ENCODE measurements at places on chromosomes 2 and 18.
A peak's percentile ranks its signal among the peaks of the same experiment; 100 is the strongest.

GRCh38 chr18:24934258-24934932 is 417.6 kb downstream of the ZNF521 start:
- no peaks in the 10 kb centered on the region for H3K4me1 ChIP-seq
- H3K4me3 ChIP-seq = no peak overlapping the region
- no peak for DNase-seq
- no peaks in the 10 kb centered on the region for H3K36me3 ChIP-seq
- H3K27me3 ChIP-seq = peaks cover 6% of the 10 kb centered on the region

GRCh38 chr18:44881461-44882162 is 200.9 kb downstream of the SETBP1 start:
- H3K27me3 ChIP-seq = peaks cover 4% of the 10 kb centered on the region
- no peaks in the 10 kb centered on the region for H3K36me3 ChIP-seq
- no peak overlapping the region for H3K4me3 ChIP-seq

DNA sequence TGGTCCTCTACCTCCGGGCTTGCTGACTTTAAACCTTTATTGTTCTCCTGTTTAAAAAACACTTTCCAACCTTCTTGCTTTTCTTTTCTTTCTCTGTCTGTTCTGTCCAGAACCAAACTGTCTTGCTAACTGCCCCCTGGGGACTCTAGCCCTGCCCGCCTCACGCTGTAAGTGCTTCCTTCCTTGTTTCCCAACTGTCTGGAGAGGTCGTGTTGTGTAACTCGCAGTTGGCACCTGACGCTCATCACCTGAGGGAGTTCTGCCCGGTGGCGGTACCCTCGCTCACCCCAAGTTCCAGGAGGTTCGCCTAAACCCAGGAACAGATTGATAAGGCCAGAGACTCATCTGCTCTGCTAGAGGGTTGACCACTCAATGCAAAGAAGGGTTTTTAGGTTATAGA is 123.4 kb downstream of the MTCL1 start:
- peaks cover 5% of the 10 kb centered on the region for H3K27me3 ChIP-seq
- peaks cover 31% of the 10 kb centered on the region for H3K4me1 ChIP-seq
- peaks cover 80% of the 10 kb centered on the region for H3K36me3 ChIP-seq
- no peak for DNase-seq
- peak overlapping the region; percentile 42 for H3K27ac ChIP-seq

- H3K27ac ChIP-seq = peak overlapping the region; percentile 93
- peak; percentile 92 for DNase-seq
- H3K27me3 ChIP-seq = no peaks in the 10 kb centered on the region
Observed at GRCh38 chr2:174663550-174663949, 65.9 kb upstream of the WIPF1 start.

DNA sequence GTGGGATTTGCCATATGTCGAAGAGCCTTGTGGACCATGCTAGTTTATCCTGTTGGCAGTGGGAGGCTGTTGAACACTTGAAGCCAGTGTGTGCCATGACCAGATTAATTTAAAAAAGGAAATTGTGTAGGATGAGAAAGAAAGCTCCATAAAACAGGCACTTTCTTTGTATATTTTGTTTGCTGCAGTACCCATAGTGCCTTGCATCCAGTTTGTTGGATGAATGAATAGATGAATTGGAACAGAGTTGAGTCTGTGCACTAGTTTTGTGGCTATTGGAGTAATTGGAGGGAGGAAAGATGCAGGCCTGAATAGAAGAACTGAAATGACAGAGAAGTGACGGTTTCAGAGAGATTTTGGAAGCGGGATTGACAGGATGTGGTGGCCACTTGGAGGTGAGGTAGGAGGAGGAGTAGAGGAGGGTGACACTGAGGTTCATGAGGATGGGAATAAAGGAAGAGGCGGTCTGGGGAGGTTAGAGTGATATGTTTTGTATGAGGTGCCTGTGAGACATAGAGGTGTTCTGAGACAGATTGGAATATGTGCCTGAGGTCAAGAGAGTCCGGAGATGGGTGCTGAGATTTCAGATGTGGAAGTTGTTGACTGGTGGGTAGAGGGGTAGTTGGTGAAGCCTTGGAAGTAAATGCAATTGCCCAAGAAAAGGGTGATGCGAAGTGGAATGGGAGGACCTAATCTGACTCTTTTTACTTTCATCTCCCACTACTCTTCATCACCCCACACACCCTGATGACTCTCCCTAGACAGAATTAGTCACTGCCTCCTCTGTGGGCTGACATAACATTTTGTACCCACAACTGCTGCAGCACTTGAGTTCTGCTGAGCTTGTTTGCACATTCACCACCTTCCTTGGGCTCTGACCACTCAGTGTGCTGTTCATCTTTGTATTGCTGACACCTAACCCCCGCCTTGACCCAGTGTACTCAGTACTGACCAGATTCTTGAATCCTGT is 5.1 kb downstream of the DGUOK start:
- H3K4me3 ChIP-seq = no peak overlapping the region
- H3K27ac ChIP-seq = peak overlapping the region; percentile 3
- peaks cover 74% of the 10 kb centered on the region for H3K4me1 ChIP-seq
- peaks cover 39% of the 10 kb centered on the region for H3K36me3 ChIP-seq

GRCh38 chr18:45666520-45666919 is 51.2 kb downstream of the SLC14A2 start:
- H3K4me1 ChIP-seq = peaks cover 55% of the 10 kb centered on the region
- no peaks in the 10 kb centered on the region for H3K36me3 ChIP-seq
- peaks cover 8% of the 10 kb centered on the region for H3K27me3 ChIP-seq
- peak overlapping the region; percentile 34 for H3K4me3 ChIP-seq

- no peak overlapping the region for H3K27ac ChIP-seq
- H3K4me1 ChIP-seq = no peaks in the 10 kb centered on the region
Observed at GRCh38 chr2:157593411-157593810, 35.3 kb downstream of the ACVR1C start.

DNA sequence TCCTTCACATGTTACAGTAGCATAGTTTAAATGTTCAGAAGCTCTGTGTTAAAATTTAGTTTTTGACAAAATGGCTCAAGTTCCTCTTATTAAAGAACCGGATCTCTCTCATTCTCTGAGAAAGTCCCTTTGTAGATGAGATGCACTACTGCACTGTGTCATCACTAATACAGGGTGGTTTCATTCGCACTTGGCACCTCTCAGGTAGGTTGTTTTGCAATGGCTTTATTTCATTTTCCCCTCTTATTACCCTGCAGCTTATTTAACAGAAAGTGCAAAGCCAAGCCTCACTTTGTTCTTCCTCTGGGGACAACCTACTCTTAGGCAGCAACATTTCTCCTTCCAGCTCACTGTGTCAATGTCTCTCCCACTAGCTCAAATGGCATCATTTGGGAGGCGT is 185.1 kb downstream of the DLGAP1 start:
- no peak overlapping the region for H3K27ac ChIP-seq
- H3K27me3 ChIP-seq = no peaks in the 10 kb centered on the region
- no peak for DNase-seq
- H3K36me3 ChIP-seq = peaks cover under 1% of the 10 kb centered on the region

- H3K27ac ChIP-seq = no peak overlapping the region
- H3K36me3 ChIP-seq = no peaks in the 10 kb centered on the region
- peaks cover 22% of the 10 kb centered on the region for H3K27me3 ChIP-seq
- H3K4me3 ChIP-seq = no peak overlapping the region
- DNase-seq = no peak
Observed at GRCh38 chr18:48236822-48237221, 172.4 kb downstream of the ZBTB7C start.

DNA sequence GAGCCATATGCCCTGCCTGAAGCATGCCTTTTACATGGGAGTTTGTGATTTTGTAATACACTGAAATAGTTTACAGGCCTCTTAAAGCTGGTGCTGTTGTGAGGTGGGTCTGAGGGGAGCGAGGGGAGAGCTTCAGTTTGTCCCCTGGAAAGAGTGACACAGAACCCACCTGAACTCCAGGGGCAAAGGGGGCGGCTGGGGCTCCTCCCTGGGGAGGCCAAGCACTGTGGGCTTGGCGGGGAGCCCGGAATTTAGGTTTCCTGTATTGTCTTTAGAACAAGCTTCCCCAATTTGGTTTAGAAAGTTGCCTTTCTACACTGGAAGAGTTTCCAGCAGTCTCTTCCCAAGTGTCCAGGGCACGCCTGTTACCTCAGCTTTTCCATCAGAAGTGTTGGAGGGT is 75.7 kb downstream of the VAPA start:
- no peak overlapping the region for H3K4me3 ChIP-seq
- DNase-seq = no peak
- H3K27me3 ChIP-seq = peaks cover 19% of the 10 kb centered on the region

DNA sequence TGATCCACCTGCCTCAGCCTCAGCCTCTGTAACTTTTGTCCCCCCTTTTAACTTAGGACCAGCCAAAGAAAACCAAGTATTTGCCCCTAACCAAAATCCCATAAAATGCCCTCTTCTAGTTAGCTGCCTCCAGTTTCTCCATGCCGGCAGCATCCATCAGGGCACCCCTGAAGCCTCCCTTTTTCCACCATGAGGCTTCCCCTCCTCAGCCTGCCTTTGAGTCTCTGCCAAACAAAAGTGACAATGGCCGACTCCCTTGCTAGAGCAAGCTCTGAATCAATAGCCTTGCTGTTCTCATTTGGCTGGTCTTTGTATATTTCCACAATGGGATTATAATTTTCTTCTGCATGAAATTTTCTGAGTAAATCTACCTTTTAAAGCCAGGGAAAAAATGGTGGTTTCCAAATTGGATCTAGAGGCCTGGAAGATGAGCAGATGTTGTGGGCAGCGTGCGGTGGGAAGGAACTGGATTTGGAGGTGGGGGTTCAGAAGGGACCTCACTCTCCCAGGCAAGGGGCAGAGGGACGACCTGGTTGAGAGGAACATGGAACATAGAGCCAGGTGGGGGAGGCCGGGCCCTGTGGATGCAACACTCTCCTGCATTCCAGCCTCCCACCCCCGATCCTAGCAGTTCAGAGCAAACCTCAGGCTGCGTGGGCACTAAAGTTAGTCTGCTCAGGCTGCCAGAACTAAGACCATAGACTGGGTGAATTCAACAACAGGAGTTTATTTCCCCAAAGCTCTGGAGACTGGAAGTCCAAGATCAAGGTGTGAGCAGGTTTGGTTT is 80.6 kb downstream of the HS6ST1 start:
- H3K27me3 ChIP-seq = peaks cover 27% of the 10 kb centered on the region
- no peak for DNase-seq
- H3K27ac ChIP-seq = no peak overlapping the region
- peaks cover 23% of the 10 kb centered on the region for H3K4me1 ChIP-seq

DNA sequence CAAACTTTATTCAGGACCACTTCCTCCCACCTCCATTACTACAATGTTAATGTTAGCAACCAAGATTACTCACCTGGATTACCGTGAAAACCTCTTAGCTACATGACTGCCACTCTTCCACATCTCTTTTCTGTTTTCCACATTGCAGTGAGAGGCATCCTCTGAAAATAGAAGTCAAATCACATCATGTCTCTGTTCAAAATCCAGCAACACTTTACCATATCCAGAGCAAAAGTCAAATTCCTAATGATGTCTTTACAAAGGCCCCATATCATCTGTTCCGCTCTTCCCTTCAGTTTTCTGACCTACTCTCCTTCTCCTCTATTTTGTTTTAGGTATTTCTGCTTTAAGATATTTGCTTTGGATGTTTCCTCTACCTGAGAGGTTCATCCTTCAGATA is 37.5 kb upstream of the DSG1 start:
- DNase-seq = no peak
- no peak overlapping the region for H3K27ac ChIP-seq
- no peaks in the 10 kb centered on the region for H3K4me1 ChIP-seq
- H3K36me3 ChIP-seq = no peaks in the 10 kb centered on the region
- no peak overlapping the region for H3K4me3 ChIP-seq
- H3K27me3 ChIP-seq = no peaks in the 10 kb centered on the region

Measured in HFFc6 (cell line).